ENCODE measurements at places on chromosomes 4 and X.

DNA sequence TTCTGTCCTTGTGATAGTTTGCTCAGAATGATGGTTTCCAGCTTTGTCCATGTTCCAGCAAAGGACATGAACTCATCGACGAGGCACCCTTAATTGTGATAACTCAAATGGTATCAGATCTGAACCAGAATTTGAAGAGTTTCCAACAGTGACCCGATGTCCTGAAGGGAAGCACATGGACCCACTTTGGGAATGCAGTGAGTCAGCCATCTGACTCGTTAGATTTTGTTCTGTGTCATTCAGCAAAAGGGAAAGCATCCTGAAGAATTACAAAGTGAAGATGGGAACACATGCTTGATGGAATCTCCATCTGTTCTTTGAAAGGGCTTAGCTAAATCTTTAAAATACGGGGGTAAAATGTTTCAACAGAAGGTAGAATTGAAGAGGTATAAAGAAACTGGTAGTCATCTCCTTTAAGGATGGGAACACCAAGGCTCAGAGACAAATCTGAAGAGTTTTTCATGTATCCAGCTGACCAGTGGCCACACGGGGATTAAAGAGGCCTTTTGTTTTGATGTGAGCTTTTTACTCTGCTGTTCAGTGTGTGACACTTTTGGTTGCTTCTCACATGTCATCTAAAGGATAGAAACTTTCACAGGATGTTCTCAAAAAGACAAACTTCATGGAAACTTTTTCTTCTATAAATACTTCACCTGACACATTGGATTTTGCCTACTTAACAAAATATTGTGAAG lies 393.8 kb downstream of the INPP4B start:
- no peak for DNase-seq

- DNase-seq: no peak
Measured at GRCh38 chr4:3746701-3747580, 19.2 kb upstream of the ADRA2C start.

DNA sequence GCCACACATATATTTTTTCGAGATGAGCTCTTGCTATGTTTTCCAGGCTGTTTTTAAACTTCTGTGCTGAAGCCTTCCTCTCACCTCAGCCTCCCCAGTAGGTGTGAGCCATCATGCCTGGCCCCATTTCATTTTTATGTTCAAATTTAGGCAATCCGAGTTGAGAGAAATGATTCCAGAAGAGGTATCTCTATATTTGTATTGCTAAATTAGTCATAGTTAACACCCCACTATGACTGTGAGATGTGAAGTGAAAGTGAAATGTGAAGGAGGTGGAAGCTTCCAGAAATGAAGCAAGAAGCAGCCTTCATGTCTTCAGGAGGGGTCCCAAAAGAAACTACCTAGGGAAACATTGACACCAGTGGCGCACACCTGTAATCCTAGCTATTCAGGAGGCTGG lies 17.7 kb downstream of the APELA start:
- no peak for DNase-seq

DNA sequence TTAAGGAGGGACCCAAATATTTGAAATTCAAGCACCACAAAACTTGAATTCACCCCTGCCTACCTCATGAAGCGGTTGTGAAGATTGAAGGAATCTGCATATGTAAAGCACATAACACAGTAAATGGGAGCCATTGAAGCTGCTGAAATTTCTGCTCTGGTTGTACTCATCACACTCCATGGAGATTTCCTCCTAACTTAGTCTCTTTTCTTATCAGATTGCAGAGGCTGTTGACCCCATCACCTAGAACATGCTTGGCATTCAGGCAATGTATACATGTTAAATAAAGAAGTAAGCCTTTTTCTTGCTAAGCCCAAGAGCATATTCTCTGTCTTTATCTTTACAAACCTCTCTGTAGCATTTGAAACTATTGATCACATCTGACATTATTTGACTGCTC lies 104.9 kb upstream of the TNIP3 start:
- no peak for DNase-seq

- DNase-seq: no peak
Measured at GRCh38 chr4:16113741-16114140, 29.9 kb upstream of the PROM1 start.

- DNase-seq: no peak
Measured at GRCh38 chrX:118631586-118631985, 95.8 kb upstream of the IL13RA1 start.

GRCh38 chrX:109880629-109881028 lies 122.3 kb upstream of the TMEM164 start:
- DNase-seq: no peak

GRCh38 chrX:110442635-110443034 lies 84.0 kb downstream of the RTL9 start:
- DNase-seq: peak; percentile 23

- DNase-seq: peak; percentile 33
Measured at GRCh38 chr4:40369437-40370274, 34.5 kb downstream of the CHRNA9 start.

DNA sequence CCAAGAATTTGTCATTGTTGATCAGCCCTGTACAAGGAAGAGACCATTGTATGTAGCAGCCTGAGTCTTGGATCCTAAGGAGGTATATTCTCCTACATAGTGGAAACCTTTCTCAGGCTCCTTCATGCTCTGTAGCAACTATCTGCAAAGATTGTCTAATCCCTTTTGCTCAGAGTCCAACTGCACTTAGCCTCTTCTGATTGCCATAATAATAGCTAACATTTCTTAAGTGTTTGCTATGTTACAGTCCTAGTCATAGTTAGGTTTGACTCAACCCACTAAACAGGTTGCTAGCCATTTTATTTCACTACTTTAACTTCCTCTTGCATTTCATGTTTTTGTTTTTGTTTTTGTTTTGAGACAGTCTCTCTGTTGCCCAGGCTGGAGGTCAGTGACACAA lies 50.8 kb upstream of the SLC16A2 start:
- DNase-seq: no peak

DNA sequence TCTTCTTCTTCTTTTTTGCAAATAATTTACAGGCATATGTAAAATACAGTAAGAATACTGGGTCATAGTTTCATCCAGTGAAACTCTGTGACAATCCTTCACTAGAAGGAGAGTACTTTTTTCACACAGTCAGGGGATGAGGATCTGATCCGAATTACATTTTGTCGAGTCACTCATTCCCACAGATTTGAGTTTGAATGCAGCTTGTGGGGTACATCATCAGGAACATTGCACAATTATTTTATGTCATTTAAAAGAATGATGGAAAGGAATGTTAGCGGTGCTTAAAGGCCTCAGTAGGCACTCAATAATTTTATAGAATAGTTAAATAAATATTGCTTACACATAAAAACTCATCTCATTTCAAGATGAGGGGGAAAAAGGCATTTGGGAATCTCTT lies 88.6 kb downstream of the CHRNA9 start:
- no peak for DNase-seq

DNA sequence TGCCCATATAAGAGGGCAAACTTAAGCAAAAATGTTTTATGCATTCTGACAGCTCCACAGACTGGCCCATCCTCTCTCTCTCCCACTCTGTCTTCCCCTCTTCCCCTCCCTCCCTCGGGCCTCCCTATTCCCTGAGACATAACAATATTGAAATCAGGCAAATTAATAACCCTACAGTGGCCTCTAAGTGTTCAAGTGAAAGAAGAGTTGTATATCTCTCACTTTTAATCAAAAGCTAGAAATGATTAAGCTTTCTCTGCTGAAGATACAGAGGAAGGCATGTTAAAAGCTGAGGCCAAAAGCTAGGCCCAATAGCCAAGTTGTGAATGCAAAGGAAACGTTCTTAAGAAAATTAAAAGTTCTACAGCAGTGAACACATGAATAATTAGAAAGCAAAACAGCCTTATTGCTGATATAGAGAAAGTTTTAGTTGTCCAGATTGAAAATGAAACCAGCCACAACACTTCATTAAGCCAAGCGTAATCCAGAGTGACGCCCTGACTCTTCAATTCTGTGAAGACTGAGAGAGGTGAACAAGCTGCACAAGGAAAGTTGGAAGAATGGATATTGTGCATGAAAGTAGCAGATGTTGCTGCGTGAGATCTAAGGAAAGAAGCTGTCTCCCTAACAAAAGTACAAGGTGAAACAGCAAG lies 54.9 kb downstream of the USO1 start:
- DNase-seq: no peak

DNA sequence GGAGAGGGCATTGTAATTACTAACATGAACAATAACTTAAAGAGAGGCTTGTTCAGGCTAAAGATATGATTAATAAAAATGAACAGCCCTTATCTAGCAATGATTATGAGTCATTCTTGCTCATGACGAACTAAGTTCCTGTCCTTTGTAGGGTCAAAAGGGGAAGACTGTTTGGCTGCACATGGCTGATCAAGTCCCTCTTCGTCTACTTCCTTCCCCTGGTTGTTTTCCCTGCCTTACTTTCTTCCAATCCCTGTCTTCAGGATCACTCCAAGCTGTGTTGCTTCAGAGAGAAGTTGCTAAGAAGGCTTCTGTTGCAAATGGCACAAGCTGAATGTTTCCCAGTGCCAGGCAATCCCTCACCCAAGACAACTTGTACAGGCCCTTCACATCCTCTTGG lies 115.0 kb upstream of the HS3ST1 start:
- no peak for DNase-seq

DNA sequence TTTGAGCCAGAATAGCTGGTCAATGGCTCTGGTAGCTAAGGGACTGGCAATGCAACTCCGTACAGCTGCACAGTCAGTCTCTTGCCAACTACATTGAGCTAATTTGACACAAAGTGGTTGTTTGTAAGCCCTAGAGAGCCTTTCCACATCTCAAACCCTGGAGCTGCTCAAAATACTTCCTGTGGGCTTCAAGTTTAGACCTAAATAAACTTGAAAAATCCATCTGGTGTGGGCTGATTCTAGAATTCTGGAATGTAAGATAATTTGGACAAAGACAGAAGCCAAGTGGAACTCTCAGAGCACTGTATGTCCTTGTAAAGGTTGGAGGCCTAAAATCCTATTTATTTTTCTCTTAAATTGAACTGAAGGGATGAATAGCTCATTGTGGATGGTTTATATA lies 380.8 kb downstream of the SPRY1 start:
- no peak for DNase-seq

DNA sequence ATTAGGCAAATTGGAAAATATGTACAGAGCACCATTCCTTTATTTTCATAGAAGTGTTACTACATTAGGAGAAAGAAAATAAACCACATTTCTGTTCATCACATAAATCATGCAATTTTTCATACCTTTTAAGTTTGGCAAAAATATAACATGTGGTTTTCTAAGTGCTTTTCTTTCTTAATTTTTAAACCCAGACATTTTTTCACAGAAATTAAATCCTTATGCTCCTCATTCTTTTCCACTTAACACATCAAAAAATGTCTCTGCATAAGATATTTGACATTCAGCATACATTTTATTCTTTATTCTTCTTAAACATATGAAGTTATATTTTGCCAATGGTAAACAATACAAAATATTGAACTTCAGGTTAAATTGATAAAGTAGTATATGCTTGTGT lies 826.6 kb upstream of the SLIT2 start:
- DNase-seq: no peak

- DNase-seq: no peak
Measured at GRCh38 chrX:104430742-104431119, 135.3 kb upstream of the IL1RAPL2 start.

GRCh38 chr4:36267486-36268268 lies 13.7 kb upstream of the DTHD1 start:
- no peak for DNase-seq

- DNase-seq: no peak
Measured at GRCh38 chrX:27597508-27597907, 7.4 kb downstream of the DCAF8L2 start.
